ENCODE measurements at places on chromosomes 13 and 19.

- DNase-seq, result no peak
These were observed 792.4 kb upstream of the SLITRK5 start for GRCh38 chr13:86878781-86879180.

GRCh38 chr13:112641456-112642089 lies 48.3 kb upstream of the ATP11A start:
- DNase-seq, result no peak

DNA sequence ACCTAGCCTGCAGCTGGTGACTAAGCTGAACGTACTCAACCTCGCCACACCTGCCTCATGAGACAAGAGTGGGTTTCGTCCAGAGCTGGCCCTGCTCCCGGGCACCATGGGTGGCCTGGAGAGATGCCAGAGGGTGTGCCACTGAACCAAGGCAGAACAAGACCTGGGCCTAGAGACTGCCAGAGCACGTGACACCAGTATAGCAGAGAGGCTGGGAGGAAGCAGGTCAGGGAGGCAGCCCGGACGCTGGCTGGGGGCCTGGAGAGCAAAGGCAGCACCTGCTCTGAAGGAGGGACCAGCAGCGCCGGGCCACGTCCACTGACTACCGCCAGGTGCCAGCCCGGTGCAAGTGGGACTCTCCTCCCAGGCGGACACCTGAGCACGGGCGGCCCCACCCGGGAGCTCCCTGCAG lies 7.3 kb upstream of the C13orf46 start:
- peak; percentile 33 for DNase-seq

DNA sequence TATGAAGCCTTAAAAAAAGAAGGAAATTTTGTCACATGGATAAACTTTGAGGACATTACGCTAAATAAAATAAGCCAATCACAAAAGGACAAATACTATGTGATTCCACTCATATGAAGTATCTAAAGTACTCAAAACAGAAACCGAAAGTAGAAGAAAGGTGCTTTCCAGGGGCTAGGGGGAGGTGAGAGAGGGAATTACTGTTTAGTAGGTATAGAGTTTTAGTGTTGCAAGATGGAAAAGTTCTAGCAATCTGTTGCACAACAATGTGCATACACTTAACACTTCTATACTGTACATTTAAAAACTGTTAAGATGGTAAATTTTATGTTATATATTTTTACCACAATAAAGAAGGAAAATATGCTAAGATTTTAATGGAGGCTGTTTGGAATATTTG lies 83.0 kb downstream of the POLR1D start:
- no peak for DNase-seq

- peak; percentile 3 for DNase-seq
These were observed 501 bp downstream of the SIRT2 start for GRCh38 chr19:38898788-38899446.

DNA sequence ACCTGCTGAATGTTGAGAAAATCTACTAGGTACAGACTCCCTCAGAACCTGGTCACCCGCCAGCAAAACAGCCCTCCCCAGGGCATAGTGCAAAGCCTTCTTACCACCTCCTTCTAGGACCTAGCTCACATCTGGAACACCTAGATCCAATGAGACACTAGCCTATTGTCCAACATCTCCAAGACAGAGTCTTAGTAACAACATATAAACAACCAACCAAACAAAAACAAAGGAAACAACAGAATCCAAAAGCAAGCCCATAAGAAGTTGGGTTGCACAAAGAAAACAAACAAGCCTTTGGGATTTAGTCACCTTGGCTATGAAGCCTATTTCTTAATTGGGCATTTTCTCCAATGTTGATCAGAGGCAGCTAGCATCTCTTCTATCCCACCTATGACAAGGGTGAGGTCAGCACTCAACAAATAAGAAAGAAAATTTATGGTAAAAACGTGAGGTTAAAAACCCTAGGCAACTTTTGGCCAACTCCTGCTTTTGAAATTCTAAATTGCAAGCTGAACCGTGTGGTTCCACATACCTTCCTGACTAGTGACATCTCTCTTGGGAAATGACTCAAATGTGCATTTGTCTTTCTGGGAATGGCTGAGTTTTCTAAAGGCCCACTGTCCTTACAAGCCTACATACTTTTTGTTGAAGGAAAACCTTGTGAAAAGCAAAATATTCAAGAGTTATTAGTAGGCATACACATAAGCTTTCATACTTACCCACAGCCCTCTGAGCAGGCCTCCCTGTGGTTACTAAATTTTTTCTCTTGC lies 66.7 kb downstream of the FAM216B start:
- peak; percentile 98 for DNase-seq

DNA sequence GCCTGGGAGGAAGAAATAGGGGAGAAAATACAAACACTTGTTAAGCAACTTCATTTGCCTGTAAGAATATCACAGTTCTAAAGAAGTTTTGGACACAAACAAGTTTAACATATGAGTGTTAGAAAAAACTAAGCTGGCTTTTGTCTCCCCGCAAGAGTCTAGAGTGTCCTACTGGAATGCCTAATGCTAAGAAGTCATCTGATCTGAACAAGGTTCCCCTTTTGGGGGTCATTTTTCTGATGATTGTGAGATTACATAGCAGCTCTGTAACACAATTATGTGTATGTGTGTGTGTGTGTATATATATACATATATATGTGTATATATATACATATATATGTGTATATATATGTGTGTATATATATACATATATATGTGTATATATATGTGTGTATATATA lies 12.7 kb downstream of the DNMT1 start:
- DNase-seq, result no peak

GRCh38 chr13:51825165-51825592 lies 19.8 kb downstream of the TMEM272 start:
- DNase-seq, result no peak

GRCh38 chr13:84445776-84446175 lies 563.5 kb upstream of the SLITRK1 start:
- DNase-seq, result peak; percentile 87

GRCh38 chr13:101949681-101950080 lies 452.2 kb downstream of the FGF14 start:
- DNase-seq, result no peak

GRCh38 chr13:55649485-55649884 lies 1491.2 kb upstream of the PRR20A start:
- DNase-seq, result no peak

- DNase-seq, result no peak
These were observed 161.0 kb downstream of the KLF12 start for GRCh38 chr13:73973156-73973555.

GRCh38 chr13:102651892-102652291 lies 43.0 kb downstream of the METTL21C start:
- DNase-seq, result peak; percentile 37

GRCh38 chr19:44863990-44864389 lies 17.9 kb downstream of the NECTIN2 start:
- DNase-seq, result no peak

DNA sequence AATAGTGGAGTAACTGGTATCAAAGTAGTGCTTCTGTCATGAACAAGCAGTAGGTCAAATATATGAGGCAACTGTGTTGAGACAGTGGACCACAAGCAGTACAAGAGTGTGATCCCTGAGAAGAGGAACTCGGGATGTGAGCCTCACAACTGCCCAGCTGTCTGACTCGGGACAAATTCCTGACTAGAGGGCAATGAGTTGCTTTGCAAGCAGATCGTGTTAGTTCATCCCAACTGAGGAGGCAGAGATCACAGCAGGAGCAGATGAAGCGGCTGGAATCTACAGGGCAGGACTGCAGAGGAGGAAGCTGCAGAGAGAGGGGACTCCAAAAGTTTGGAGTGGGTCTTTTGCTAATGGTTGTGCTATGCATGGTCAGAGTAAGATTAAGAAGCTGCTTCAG lies 741.1 kb downstream of the DIAPH3 start:
- peak; percentile 34 for DNase-seq

DNA sequence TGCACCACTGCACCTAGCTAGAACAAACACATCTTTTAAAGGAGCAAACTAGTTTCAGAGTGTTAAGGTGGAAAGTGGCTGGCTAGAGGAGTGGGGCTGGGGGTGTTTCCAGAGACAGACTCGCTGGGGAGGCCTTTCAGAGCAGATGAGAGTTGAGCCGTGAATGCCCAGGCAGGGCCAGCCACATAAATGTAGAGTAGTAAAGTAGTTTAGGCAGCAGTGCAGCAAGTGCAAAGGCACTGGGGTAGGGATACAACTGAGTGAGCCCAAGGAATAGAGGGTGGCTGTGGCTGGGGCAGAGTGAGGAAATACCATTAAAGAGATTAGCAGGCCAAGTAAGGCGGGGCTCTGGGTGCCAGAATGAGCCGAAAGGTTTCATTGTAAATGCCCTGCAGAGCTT lies 72.0 kb downstream of the ALOX5AP start:
- DNase-seq, result no peak

DNA sequence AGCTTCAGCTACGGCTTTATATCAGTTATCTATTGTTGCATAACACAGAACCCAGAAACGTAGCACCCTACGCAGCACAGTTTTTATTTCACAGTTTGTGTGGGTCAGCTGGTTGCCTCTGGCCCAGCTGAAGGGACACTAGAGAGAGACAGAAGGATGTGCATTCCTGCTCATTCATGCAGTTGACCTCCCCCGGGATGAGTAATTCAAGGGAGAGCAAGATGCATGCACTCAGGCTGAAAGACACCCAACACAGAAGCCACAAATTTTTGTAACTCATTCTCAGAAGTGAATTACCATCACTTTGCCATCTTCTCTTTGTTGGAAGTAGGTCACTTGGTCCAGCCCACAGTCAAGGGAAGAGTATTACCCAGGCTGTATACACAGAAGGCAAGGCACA lies 89.5 kb downstream of the EFNB2 start:
- peak; percentile 68 for DNase-seq

DNA sequence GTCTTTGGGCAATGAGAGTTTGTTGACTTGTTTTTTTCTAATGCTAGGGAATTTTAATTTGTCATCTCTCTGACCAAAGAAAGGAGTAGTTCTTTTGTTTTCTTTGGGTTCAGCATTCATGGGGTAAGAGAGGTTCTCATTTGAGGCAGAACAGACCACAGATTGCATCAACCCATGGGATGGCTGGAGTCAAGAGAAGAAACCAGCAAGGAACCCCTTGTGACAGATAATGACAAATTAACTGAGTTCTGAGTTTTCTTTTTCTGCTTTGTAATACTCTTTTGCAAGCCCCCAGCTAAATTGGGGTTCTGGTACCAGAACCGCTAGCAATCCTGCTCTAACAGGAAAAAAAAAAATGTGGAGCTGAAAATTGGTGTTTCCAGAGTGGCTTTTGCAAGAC lies 864.1 kb downstream of the DIAPH3 start:
- no peak for DNase-seq

DNA sequence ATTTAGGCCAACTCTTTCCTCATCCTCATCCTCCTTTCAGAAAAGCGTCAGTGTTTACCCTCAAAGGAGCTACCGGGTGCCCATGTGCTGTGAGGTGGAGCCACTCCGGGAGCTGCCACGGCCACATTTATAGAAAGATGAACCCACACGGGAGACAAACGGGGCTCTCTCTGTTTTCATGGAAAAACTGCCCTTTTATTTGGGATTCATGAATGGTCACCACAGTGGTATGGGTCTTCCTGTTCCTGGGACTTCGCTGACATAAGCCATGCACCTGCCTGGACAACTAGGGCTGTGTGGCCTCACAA lies 224.2 kb downstream of the ZIC5 start:
- no peak for DNase-seq

DNA sequence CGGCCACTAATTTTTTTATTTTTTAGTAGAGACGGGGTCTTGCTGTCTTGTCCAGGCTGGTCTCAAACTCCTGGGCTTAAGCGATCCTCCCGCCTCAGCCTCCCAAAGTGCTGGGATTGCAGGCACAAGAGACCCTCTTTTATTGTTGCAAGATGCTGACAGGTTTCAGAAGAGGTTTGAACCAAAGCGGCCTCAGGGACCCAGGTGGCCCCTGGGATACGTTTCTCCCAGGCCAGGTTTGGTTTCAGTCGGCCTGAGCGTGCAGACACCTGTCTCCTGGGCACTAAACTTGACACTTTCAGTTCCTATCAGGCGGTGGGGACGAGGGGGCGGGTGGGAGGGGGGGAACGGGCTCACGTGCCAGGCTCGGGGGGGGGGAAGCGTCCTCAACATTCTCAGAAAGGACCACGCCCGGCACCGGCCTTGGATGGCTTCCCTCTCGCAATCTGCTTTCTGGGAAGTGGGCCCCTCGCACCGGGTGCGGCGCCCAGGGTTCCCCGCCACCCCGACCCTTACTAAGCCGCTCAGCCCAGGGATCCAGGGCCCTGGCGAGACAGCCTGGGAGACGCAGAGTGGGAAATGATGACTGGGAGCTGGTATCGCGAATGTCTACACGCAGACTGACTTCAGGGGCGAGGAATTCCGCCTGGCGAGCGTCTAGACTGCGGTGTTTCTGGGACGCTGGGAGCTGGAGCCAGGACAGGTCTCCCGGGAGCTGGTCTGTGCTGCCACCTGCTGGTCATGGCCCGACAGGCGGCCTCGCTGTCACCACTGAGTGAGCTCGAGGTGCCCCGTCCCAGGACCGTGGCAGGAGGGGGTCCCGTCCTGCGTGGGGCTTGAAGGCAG lies 91.6 kb downstream of the GNG7 start:
- peak; percentile 99 for DNase-seq

- DNase-seq, result no peak
These were observed 4.2 kb downstream of the GZMM start for GRCh38 chr19:547836-548720.

DNA sequence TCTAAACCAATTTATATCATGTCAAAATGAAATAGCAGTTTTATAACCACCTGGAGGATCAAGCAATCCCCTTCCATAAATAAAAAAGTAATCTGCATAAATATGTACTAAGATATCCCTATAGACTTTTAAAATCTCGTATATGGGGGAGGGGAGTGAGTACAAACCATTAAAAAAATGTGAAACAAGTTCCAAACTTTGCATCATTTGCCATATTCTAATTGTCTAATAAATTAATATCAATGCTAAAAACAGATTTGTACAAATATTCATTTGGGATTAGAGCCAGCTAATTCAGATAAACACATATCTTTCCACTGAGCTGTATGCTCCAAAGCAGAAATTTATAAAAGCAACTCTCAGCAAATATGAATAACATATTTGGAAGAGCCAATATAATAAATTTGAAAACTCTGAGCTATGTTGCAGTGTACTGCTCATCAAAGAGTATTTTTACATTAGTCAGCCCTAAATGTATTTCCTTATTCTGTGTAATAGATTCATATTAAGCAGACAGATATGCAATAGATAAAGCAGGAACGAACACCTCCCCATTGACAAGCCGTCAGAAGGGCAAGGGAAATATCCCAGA lies 970.2 kb downstream of the EFNB2 start:
- DNase-seq, result peak; percentile 33

- no peak for DNase-seq
These were observed 7.6 kb downstream of the LGALS4 start for GRCh38 chr19:38805180-38805579.

Measured in fibroblast of skin of scalp (primary cell).